Neural crest cell (in vitro differentiated cells): ENCODE measurements at places on chromosomes 3 and 15.

- no peak for DNase-seq
Measured at GRCh38 chr3:197205675-197206074, 92.7 kb downstream of the DLG1 start.

GRCh38 chr3:7205962-7206361 is 345.0 kb downstream of the GRM7 start:
- no peak for DNase-seq

DNA sequence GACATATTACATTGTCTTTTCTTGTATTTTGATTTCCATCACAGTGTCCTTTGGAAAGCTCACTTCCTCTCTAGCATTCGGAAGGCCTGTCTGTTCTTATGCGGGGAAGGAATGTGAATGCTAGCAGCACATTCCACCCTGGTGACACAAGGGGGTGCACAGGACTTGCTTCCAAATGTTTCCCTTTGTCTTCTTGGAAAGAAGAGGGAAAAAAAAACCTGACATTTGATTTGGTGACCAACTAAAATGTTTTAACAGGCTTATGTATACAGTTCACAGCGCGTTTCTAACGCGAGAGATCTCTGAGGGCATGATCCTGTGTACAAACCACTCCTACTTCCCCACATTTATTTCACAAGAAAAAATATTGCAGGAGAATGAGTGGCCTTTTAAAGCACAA is 107.6 kb upstream of the FXR1 start:
- DNase-seq, result peak; percentile 29

DNA sequence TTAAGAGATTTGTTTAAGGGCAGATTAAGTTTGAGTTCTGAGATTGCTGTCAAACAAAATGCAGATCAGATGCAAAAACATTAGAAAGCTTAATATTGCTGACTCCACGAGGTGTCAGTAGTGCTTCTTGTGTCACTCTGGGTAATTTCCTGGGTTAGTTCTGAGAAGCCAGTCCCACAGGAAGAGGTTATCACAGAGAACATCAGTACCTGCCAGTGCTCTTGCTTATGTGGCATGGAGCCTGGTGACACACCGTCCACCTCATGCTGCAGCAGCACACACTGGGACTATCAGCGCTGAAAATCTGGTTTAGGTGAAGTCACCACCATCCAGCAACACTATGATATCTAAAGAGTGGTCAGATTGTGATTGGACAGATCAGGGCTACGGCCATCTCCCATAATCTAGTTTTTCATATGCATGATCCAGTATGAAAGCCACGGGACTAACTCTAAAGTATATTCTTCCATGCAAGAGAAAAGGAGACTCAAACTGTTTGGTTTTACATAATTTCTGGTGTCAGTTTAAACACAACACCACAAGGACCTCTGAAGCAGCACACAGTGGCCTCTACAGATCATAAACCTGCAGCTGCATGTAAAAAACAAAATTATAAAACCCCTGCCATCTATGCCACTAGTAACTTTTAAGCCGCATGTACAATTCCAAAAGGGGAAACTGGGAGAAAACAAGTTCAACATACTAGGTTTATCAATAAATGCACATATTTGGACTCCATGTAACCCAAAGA is 36.1 kb upstream of the MYO5C start:
- DNase-seq, result no peak

DNA sequence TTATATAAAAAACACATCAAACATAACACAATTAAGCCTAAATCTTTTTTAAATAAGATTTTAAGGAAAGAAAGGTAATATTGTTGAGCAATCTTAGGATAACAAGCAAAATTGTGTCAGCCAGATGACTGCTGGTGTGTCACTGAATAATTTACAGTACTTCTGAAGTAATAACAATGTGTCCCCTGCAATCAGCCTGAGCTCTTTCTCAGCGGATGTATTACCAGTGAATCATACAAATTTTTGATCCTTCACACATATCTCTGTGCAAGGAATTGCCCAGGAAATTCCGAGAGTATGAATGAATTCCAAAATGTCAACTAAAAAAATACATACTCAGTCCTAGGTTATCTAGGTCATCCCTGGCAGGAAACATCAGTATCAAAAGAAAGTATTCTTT is 76.6 kb upstream of the PTX3 start:
- no peak for DNase-seq

GRCh38 chr15:65305150-65305758 is 777 bp downstream of the RNU5B-1 start:
- DNase-seq, result no peak

DNA sequence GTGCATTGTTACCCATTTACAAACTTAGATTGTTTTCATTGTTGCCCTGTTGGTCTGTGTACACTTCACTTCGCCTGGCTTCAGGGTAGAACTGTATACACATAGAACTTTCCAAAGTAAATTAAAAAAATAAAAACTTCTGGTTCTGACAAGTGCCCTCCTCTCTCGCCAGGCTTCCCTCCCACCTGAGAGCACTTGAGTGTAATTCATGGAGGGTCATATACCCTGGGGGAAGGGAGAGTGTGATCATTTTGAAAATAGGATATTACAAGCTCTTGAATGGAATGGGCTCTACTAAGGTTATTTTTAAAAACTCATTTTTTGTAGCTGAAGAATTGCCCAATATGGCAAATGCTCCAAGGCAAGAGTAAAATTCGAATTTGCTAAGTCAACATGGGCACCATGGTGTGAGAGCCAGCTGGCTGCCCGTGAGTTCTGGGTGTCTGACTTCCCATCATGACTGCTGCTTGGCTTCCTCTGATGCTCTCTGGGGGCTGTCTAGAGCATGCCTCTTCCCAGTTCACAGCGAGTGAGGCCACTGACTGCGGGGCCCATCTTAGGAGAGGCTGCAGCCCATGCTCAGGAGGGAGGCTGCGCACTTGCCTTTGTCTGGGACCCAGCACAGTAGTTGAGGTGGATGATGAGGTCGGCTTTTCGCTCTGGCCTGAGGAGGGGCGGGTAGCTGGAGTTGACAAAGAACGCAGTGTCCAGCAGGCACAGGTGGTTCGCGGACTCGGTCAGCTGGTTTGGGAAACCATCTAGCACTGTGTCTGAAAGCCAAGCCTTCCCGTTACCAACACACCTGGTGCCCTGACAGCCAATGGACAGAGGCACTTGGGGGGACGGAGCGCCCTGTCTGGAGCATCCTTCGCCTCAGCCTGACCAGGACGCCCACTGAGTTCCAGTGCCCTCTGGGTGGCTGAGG is 13.1 kb upstream of the EHD4 start:
- DNase-seq, result no peak

GRCh38 chr3:144643771-144644198 is 672.2 kb downstream of the DIPK2A start:
- DNase-seq, result no peak

- no peak for DNase-seq
Measured at GRCh38 chr15:62105266-62105665, 38.5 kb downstream of the C2CD4A start.

- no peak for DNase-seq
Measured at GRCh38 chr3:66405701-66406091, 95.1 kb downstream of the LRIG1 start.

DNA sequence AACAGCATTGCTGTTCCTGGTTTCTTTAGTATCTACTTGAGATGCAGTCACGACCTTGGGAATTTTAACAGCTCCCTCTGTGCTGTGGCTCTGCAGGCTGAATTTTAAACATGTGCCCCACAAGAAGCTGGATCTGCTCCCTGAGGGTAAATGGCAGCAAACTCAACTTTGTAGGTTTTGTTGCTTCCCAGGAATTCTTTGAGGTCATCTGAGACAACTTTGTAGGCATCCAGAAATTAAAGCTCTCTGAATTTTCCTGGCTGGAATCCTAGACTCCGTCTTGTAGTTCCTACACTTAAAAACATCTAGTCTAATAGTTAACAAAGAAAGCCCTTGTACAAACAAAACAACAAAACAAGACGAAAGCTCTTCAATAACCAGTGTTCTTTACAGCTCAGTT is 366.3 kb downstream of the FEZF2 start:
- DNase-seq, result no peak
